Hematopoietic multipotent progenitor cell treated with erythropoietin and hydrocortisone succinate and interleukin-3 and kit ligand, for 4 days (in vitro differentiated cells): ENCODE measurements at places on chromosomes 12 and 14.

GRCh38 chr14:20628063-20628854 is 13.2 kb downstream of the OR6S1 start:
- DNase-seq: no peak

GRCh38 chr12:88448337-88448915 is 131.8 kb downstream of the KITLG start:
- no peak for DNase-seq

DNA sequence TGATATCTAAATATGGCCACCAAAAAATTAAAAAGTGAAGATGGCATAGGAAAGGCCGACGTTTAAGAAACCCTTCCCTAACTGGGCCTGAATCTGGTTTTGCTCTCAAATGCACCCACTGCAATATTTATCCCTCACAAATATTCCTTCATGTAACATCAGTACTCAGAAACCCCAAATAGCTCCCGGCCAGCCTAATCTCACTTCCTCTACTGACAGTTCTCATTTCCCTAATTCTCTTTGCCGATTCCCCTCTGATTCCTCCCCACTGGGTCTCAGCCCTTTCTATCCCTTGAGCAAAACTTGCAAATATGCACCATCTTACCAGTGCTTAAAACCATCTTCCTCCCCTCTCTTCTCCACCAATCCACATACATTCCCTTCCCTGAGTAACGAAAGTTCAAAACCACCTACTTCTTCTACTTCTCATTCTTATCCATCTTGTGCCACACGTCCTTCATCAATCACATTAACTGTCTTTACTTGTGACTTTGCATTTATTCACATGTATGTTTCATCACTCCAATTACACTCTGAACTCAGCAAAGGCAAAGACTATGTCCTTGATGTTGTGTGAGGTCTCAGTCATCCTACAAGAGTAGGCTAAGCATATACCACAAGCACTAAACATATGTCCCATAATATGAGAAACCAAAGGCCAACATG is 23.1 kb downstream of the KCNK10 start:
- peak; percentile 14 for DNase-seq

DNA sequence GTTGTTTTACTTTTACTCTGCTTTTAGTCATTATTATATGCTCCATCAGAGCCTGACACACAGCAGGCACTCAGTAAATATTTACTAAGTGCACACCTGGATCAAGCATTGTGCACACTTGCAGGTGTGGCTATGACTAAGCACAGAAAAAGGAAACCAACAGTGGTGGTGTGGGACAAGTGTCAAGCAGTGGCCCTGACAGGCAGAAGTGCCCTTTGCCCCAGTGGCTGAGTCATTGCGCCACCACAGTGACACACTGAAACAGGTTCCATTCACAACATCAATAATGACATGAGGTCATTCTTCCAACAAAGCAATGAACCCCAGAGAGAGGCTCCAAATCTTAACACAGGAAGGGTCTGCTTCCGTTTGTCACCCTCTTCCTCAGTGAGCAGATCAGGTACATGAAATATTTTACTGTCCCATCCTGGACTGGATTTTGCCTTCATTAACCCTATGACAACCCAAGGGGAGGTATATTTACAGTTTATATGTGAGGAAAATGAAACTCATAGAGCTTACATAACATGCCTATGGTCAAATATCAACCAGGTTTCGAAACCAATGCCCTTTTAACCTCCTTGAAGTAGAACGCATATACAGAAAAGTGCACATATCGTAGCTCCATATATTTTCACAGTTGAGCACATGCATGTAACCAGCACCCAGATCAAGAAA is 82.6 kb upstream of the GTF2A1 start:
- DNase-seq: peak; percentile 79

DNA sequence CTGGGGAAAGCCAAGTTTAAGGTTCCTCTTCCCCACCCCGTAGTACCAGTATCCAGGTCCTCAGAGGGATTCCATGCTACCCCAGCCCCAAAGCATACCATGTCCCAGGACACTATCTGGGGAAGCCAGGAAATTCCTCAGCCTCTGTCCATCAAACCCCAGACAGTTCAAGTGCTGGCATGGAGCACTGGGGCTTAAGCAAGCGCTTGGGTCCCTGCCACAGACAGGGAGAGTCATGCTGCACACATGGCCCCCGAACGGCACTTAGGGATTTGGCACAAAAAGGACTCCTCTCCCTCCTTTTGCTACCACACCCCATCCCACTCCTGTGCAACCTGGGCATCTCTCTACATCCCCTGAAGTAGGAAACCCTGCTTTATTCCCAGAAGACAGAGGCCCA is 21.8 kb downstream of the ADCY6 start:
- DNase-seq: no peak
